RPMI7951 (cell line): ENCODE measurements at places on chromosomes 6 and 20.

- DNase-seq = peak; percentile 60
Observed at GRCh38 chr6:128712898-128713297, 170.0 kb upstream of the LAMA2 start.

- DNase-seq = peak; percentile 50
Observed at GRCh38 chr20:17505636-17506517, 25.3 kb downstream of the BFSP1 start.

- no peak for DNase-seq
Observed at GRCh38 chr20:11876555-11876954, 41.1 kb upstream of the BTBD3 start.

DNA sequence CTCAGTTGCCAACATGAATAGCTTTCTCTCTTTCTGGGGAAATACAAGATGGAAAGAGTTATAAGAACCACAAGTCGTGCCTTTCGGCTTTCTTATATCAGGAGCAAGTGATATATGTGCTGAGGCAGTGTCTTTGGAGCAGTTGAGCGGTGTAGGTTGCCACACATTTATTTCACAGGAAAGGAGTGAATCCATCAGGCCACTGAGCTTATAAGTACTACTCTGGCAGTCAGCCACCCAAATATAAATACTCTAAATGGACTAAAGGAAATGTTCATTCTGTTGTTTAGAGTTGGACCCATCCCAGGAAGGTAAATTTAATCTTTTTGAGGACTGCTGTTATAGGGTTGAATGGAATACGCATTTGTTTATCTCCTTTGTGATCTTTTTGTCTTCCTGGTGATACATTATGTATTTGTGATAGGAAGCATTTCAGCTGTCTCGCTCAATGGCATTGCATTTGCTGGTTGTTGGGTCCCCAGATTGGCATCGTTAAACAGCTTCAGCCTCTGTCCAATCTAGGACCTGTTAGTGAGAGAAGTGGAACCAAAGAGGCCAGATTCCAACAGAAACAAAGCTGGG, 139.7 kb downstream of the SOBP start:
- DNase-seq = no peak

- no peak for DNase-seq
Observed at GRCh38 chr6:130407032-130407431, 41.2 kb downstream of the TMEM200A start.

GRCh38 chr6:125097186-125097585, 56.4 kb upstream of the TPD52L1 start:
- DNase-seq = no peak

DNA sequence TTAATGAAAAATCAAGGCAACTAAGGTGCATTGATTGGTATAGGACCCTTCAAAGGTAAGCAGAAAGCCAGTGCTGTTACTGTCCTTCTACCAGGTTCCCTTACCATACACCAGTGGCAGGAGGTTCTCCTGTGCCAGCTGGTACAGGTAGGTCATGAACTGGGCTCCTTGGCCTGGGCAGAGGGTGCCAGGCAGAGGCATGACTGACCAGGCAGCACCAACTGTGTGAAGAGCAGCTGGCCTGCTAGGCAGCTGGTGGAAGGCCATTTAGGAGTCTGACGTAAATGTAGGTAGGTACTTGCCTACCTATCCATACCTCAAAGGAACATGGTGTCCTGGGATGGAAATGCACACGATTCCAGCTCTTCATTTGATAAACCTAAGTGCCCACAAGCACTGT, 23.3 kb downstream of the PCNA start:
- no peak for DNase-seq

GRCh38 chr20:1790386-1790785, 104.8 kb upstream of the SIRPA start:
- no peak for DNase-seq

GRCh38 chr6:2432292-2432691, 186.9 kb upstream of the GMDS start:
- DNase-seq = peak; percentile 75

- no peak for DNase-seq
Observed at GRCh38 chr20:11018668-11019170, 344.9 kb upstream of the JAG1 start.

DNA sequence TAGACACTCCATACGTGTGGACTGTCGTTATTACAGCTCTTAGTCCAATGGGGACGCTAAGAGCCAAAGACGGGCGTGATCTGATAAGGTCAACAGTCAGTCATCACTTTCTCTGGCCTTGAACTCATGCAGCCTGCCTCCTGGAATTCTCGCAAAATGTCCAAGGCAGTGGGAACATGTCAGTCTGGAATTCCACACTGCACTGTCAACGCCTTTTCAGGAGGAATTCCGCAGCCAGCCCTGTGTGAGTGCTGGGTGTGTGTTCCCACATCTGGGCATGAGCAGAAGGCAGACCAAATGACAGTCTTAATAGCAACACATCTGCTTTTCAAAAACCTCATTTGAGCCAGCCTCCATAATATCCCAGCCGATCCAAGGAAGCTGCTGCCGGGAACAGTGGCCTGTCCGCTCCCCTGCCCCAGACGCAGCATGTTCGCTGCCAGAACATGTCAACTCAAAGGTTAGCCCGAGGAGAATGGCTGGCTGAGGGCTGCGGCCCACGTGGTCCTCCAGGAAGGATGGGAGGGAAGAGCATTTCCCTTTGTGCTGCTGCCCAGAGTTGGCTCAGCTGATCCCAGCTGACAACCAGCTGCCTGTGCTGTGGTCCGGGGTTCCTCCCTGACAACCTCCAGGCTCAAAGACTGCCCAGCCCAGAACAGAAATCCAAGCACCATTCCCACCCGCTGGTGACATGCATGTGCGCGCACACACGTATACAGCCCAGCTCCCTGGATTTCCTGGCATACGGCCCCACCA, 103.1 kb downstream of the SULF2 start:
- peak; percentile 61 for DNase-seq

DNA sequence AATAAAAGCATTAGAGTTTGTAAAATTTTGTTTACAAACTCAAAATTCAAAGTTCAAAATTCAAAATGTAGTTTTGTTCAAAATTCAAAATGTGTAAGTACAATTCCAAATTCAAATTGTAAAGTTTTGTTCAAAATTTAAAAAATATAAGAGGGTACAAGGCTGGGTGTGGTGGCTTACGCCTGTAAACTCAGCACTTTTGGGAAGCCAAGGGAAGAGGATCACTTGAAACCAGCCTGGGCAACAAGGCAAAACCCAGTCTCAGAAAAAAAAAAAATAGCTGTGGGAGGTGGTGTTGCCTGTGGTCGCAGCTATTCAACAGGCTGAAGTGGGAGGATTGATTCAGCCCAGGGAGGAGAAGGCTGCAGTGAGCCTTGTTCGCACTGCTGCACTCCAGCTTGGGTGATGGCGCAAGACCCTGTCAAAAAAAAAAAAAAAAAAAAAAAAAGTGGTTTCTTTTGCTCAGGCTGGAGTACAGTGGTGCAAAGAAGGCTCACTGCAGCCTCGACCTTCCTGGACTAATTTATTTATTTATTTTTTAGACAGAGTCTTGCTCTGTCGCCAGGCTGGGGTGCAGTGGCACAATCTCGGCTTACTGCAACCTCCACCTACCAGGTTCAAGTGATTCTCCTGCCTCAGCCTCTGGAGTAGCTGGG, 5.4 kb upstream of the ZBTB12 start:
- peak; percentile 82 for DNase-seq

- DNase-seq = peak; percentile 35
Observed at GRCh38 chr6:169723991-169724493, 258 bp downstream of the PHF10 start.

DNA sequence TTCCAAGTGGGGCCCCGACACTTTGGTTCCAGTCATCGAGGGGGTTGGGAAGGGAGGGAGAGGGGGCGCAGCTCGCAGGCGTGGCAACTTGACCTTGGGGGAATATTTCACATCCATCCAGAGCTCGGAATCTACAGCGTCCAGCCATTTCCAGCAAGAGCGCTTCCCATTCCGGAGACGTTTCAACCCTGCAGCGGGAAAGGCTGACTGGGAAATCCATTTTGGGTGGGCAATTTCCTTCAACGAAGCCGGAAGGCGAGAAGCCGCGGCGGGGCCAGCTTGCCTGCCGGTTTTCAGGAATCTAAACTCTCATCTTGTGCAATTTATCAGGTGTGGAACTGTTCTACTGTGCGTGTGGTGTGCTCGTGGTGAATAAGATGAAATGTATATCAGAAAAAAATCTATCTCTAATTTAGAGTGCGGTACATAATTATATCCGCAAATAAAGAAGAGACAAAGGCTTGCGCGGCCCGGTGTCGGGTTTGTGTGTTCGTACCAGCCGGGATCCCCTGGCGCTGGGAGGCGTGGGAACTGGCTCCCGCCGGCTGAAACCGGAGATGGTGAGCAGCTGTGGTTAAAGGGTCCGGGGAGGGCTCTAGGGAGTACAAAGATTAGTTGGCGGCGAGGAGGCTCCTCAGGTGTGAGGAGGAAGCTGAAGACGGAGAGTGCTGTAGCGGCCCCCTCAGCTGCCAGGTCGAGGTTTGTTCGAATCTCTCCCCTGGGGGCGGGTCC, 4.8 kb downstream of the SLC32A1 start:
- no peak for DNase-seq

DNA sequence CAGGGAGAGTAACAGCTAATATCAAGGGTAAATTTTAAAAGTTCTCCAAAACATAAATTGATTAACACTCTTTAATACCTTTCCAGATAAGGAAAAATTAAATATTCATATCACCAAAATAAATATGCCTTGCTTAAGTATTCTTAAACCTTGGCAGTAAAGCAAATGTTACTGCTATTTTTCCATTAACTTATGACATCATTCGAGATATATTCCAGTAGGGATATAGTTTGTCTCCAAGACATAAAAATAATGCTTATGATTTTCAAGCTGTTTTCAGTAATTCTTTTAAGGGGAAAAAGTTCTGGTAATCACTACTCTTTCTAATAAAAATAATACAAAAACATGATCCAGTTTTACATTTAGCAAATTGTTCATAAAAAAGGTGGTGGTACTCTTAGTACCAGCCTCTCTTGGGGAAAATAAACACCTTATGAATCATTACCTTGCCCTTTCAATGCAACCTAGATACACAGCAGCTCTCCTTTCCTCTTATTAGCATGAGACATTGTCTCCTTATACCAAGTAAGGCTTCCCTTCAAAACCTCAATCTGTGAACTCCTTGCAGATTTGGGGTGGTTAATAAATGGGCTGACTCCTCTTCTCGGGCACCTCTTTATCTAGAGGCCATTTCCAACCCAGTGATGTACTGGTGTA, 31.5 kb upstream of the LTV1 start:
- DNase-seq = no peak

GRCh38 chr6:14676064-14676463, 558.5 kb downstream of the CD83 start:
- DNase-seq = no peak

DNA sequence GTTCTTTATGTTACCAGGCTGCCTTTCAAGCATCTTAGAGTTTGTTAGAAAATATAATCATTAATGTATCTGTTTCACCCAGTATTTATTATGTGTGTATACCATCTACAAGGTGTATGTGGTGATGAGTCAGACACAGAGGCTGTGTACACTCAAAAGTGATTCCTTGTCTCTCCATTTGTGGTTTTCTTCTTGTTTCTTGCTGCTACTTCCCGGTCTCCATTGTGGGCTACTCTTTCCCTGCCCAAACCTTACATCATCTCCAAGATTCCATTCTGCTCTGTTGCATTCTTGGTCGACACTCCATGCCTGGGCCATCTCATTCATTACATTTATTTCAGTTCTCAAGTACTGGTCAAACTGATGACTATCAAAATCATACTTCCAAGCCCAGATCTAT, 182.2 kb upstream of the STXBP5 start:
- DNase-seq = peak; percentile 56

DNA sequence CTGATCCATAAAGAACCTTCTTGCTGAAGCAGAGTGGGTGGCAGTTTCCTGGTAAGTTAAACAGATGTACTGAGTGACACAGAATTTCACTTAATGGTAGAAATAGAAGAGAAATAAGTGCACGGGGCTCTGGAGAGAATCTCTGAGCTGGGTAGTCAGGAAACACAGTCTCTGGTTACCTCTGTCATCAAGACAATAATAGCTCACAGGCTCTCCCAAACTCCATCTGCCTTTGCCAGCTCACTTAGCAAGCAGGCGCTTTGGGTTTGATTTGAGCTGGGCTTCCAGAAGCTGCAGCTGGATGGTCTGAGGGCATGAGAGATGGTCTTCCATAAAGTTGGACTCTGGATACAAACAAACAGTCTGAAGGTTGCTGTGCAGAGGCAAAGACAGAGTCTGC, 39.6 kb upstream of the PRSS35 start:
- no peak for DNase-seq

DNA sequence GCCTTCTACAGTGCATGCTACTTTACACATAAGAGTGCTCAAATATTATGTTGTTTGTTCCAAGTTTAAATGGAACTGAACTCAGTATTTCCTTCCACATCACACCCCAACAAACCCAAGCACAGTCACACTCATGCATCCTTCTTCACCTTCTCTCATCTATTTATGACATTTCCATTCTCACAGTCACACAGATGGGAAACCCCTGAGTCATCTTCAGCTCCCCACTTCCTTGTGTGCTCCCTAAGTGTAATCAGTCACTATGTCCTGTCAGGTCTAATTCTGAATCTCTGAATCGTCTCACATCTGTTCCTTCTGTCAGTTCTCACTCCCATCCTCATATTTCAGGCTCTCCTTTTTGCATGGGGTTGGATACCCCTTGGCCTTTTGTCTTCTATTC, 96.0 kb downstream of the RIMS1 start:
- no peak for DNase-seq

DNA sequence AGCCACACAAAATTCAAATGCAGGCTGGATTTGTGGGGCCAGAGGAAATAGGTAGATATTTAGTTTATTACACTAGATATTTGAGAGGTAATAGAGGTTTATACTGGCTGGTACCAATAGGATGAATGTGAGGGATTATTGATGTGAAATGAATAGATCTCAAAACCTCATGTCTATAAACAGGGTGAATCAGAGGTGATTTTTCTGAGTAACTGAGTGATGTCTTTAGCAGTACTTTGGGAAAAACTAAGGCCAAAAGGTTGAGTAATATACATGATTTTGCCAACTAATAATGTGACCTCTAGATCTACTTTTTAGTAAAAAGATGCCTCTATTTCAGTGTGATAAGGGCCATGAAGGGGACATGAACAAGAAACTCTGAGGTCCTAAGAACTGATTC, 86.8 kb downstream of the HAO1 start:
- DNase-seq = no peak

- DNase-seq = peak; percentile 37
Observed at GRCh38 chr6:54191461-54191860, 80.2 kb downstream of the MLIP start.

GRCh38 chr6:13678255-13678983, 33.2 kb downstream of the RANBP9 start:
- no peak for DNase-seq

DNA sequence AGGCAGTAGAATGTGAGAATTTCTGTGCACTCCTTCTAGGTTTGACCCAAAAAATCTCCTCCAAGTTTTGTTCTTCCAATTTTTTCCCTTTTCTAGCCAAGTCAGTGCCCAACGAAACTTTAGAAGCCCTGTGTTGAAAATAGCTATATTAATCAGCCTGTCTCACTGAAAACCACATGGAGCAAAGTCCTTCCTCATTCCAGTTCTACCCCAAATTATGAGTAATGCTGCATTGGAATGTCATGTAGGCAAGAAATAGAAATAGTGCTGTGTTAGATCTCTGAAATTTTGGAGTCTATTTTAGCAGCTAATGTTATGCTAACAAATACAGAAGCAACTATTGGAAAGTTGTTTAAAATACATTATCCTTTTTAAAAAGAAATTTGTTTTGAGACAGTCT, 725.5 kb downstream of the TBC1D32 start:
- no peak for DNase-seq
